ENCODE measurements at places on chromosomes 4 and X.

GRCh38 chr4:138573246-138573645 is 331.1 kb upstream of the SLC7A11 start:
- no peak for DNase-seq

DNA sequence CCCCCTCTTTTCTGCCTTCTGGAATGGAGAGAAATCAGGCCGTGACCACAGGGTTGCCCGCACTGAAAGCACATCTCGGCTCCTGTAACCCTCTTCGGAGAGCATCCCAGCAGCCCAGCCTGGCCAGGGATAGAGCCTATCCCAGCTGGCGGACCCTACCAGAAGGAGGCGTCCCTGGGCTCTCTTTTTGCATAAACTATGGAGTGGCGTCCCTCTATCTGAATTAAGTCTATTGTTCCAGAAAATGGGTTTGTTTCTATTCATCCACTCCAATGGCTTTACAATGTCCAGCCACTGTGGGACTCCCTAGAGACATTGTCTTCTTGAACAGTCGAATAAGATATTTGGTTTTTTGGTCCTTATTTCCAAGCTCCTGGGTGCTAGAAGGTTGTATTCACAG is 689 bp upstream of the NHSL2 start:
- no peak for DNase-seq

DNA sequence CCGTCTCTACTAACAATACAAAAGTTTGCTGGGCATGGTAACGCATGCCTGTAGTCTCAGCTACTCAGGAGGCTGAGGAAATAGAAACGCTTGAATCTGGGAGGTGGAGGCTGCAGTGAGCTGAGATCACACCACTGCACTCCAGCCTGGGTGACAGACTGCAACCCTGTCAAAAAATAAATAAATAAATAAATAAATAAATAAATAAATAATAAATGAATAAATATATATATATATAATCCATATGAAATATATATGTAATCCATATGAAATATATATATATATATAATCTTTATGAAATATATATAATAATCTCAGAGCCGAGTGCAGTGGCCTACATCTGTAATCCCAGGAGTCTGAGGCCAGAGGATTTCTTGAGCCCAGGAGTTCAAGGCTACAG is 17.8 kb upstream of the RBPJ start:
- DNase-seq, result no peak

DNA sequence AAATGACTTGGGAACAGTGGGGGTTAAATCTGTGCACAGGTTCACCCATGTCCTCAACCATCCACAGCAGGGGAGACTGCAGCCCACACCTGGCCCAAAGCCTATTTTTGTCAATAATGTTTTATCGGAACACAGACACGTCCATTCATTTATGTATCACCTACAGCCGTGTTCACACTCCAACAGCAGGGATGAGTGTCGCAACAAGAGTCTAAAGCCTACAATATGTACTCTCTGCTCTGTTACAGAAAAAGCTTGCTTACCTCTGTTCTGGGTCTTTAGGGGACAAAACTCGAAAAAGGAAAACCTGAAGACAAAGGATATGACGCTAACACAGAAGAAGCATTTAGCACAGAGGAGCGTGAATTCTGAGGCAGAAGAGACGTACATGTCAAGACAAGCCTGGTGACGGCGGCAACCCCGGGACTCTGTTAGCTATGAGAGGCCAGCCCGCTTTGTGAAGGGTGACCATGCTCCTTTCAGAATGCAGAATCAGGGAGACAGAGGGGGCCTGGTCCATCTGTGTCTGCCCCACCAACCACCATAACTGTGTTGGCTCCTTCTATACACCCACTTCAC is 45.5 kb downstream of the AFAP1 start:
- DNase-seq, result no peak

DNA sequence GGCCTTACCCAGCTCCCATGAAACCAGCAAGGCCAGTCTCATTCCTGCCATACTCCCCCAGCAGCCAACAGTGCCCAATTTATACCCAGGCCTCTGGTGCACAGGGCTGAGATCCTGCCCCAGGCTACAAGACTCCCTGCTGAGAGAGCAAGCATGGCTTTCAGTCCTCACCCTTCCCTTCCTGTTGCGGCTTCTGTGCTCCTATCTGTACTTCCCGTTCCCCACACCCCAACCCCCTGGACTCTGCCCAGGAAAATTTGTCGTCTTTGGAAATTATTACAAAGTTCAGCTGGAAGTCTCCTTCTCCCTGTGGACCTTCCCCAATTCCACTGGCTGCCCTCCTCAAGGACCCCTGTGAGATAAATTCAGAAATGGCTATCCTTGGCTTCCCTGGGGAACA is 84.1 kb upstream of the GK2 start:
- no peak for DNase-seq

DNA sequence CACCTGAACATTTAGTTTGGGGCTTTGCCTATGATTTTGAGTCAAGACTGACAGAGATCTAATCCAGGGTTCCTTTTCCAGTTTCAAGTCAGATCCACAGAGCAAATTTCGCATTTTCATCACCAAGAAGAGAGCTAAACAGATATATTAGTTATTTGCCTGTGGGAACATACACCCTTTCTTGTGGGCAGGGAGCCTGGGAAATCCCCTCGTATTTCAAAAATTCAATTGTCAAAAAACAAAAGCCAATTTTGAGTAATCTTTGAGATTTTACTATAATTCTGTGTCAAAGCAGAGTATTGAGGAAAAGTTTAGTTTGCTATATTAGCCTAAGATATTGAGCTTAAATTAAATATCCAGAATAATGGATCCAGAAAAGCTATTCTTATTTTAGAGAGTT is 56.6 kb downstream of the AFM start:
- no peak for DNase-seq

DNA sequence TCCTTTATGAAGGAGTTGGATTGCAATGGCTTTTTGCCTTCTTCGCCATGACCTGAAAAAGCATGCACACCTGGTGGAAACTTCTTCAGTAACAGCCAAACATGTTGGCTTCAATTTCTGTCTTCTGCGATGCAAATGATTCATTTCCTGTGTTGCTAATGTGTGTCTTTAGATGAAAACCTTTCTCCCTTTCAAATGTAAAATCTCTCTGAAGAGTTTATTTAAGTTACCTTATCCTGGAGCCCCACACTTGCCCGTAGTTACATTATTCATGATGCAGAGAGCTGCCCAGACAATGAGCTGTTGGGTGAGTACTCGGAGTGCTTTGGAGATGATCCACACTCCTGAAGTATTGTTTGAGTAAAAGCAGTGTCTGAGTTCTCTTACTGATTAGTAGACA is 1100.9 kb downstream of the RPA4 start:
- DNase-seq, result no peak

DNA sequence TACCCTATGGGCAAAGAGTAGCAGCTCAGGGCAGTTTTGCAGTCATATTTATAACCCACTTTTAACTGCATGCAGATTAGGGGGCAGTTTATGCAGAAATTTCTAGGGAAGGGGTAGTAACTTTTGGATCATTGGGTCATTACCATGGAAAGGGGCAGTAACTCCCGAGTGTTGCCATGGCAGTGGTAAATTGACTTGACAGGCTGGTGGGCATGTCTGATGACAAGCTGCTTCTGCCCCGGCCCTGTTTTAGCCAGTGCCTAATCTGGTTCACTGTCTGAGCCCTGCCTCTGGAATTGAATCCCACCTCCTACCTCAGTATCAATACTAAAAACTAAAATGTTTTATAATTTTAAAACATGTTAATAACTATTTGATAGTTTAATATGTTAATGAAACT is 362.1 kb upstream of the ATOH1 start:
- DNase-seq, result no peak

GRCh38 chrX:137651647-137652046 is 85.7 kb downstream of the ZIC3 start:
- DNase-seq, result no peak

DNA sequence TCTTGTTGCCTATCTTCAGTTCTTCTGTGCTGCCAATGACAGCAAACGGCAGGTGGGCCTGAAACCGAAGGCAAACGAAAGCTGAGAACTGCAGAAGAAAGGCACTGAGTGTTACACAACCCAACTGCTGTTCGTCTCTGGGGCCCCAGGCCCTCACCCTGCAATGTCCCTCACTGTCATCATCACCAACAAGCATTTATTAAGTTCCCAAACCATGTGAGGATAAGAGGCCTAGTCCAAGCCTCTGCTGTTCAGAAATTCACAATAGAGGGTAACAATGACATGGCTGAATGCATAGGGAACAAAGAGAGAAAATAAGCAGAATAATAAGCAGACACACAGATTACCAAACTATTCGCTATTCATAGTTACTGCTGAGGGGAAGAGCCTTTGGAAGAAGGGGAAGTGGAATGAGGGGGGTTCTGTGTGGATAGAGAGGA is 34.5 kb upstream of the NKRF start:
- no peak for DNase-seq

GRCh38 chr4:89109841-89110540 is 1.3 kb upstream of the TIGD2 start:
- no peak for DNase-seq

DNA sequence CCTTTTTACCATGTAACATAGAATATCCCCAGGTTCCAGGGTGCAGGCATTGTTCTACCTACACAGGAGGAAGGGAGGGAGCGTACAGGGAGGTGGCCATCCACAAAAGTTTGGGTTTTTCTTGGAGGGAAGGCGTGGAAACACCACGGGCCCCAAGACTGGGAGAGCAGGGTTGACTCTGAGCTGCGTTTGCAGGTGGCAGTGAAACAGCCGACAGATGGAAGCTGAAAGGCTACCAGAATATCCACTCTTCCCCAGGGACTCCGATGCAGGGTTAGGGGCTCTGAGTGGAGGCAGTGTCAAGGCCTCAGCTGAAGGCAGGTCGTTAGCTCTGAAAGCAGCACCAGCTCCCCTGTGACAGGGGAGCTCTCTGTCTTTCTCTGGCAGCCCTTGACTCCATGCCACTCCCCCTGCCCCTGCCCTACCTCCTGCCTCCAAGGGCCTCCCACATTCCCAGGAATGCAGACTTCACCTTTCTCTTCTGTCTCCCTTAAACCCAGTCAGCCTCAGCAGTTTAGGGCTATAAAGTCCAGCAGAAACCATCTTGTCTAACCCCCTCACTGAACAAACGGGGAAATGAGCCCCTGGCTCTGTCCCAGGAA is 14.0 kb upstream of the GLOD5 start:
- no peak for DNase-seq

DNA sequence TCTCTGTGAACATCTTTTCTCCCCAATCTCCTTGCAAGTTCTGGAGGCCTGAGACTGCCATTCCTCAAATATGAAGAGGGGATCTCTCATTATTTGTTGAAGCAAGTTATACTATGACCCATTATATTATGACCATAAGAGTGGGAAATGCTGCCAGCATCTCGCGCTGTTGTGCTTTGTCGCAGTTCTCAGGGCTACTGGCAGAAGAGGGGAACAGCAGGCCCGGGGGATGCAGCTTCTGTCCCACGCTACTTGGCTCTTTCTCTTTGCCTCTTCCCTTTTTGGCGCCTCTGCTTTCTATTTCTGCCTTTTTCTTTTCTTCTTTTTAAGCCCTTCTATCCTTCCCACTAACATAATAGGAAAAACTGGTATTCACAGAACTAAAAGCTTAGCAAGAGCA is 64.2 kb downstream of the GEMIN8 start:
- DNase-seq, result no peak

DNA sequence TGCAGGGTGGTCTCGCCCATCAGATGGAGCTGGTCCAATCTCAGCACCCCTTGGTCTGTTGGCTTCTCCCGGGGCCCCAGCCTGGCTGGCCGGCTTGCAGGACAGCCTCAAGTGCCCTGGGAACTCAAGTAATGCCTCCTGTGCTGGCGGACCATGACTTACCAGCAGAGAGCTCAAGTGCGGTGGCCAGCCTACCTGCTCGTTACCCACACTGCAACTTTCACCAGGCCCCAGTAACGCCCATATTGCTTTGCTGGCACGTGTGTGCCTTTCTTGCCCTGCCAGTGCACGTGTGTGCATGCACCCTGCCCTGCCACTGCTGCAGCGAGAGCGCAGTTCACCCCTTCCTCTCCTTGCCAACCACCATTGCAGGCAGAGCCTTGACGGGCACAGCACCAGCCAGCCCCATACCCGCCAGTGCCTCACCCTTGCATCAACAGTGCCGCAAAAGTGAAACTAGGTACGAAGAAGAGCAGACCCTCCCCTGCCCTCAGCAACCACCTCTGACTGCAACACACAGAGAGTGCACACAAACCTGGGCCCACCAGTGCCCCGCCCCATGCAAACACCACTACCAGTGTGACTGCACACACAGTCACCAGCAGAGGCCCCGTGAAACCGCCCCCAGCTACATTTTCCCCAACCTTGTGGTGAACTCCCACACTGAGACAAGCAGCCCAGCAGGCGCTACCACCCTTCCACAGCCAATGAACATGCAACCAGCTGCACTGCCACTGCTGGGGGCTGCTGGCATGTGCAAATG is 88.9 kb upstream of the POU3F4 start:
- DNase-seq, result no peak

GRCh38 chrX:20980426-20980825 is 393.8 kb upstream of the CNKSR2 start:
- no peak for DNase-seq

DNA sequence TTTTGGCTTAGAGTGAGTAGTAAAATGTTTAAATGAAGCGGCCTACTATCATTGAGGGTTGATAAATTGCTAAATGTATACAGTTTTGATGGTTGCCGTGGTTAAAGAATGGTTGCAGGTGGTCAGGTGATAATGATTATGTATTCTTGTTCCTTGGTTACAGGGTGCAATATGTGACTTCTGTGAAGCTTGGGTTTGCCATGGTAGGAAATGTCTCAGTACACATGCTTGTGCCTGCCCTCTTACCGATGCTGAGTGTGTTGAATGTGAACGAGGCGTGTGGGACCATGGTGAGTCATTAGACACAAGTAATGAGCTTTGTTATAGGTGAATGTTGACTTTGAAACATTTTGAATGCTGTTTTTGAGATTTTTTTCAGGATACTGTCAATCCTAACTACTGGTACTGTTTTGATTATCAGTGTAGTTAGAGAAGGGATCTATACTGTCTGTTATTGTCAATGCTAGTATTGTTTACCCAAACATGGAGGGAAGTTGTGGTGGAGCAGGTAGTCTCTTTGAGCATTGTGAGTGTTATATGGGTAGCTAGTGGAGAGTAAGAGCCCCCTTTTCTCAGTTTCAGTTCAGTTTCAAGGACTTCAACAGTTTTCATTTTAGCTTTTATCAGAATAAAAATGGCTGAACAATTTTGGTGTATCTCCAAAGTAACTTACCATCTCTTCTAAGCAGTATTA is 8.9 kb downstream of the ZNF330 start:
- DNase-seq, result no peak

Measured in activated gamma-delta T cell (primary cell).